ENCODE measurements at places on chromosomes 5 and 9.

- no peak for DNase-seq
These were observed 245.4 kb downstream of the EBF1 start for GRCh38 chr5:158854260-158854783.

- DNase-seq = no peak
These were observed 1.0 kb upstream of the MCC start for GRCh38 chr5:113489299-113489698.

- no peak for DNase-seq
These were observed 126.0 kb upstream of the ACO1 start for GRCh38 chr9:32258482-32258881.

DNA sequence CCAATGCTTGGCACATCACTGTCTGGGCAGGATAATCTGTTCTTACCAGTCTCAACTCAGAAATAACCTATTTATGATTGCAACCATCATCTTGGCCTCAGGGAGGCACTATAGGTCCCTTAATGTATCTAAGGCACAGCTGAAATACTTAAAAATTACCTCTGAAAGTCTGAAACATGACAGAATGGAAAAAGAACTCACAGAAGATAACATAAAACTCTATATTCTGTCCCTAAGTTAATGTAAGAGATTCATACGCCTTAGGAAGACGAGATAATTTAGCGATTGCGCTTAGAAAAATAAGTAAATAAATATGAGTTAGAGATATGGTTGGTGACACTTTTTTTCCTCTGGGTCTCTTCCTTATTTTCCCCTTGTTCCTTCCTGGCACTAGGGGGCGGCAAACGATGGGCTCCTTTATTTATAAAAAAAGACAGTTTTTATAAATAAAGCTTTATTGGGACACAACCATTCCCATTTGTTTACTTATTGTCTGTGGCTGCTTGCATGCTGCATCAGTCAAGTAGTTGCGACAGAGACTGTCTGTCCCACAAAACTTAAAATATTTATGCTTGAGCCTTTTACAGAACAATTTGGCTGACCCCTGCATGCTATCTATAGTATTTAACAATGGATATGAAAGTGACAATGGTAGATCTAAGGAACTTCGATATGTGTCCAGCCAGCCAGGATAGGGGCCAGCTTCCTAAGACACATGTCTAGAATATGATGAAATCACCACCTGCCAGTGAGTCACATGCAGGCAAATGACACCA is 79.6 kb downstream of the PDE4D start:
- DNase-seq = peak; percentile 4

DNA sequence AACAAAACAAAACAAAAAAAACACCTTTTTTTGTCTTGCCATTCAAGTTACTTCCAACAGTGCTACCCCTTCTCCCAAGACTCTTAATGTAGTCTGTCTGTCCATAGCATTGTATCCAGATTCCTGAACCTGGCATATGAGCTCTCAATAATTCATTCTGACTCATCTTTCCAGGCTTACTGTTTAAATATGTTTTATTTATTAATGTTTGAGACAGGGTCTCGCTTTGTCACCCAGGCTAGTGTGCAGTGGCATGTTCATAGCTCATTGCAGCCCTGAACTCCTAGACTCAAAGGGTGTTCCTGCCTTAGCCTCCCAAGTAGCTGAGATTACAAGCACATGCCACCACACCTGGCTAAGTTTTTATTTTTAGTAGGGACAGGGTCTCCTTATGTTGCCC is 208.0 kb upstream of the DMRT1 start:
- DNase-seq = no peak
